ENCODE measurements at places on chromosomes 5 and 9. TPM values are rescaled to one million over a fixed set of nuclear protein-coding genes. Genes with fewer than 3 reads are reported as not detected.

WASHC1 gene
- 9.5 TPM for polyA plus RNA-seq

TNFSF15 gene
- 0.06 TPM for polyA plus RNA-seq

GZMA gene
- polyA plus RNA-seq: not detected

PTGDS gene
- 1.7 TPM for polyA plus RNA-seq

ANKRD31 gene
- 0.02 TPM for polyA plus RNA-seq

GCNT4 gene
- polyA plus RNA-seq: 1.1 TPM

ETF1 gene
- polyA plus RNA-seq: 31.1 TPM

MEIKIN gene
- polyA plus RNA-seq: not detected

SHC3 gene
- 1.2 TPM for polyA plus RNA-seq

GLDC gene
- 48.8 TPM for polyA plus RNA-seq

SMC5 gene
- polyA plus RNA-seq: 3.8 TPM

UGT3A1 gene
- 2.5 TPM for polyA plus RNA-seq

NFIB gene
- 2.6 TPM for polyA plus RNA-seq

TTC23L gene
- 1.1 TPM for polyA plus RNA-seq

PCDHGA9 gene
- 0.79 TPM for polyA plus RNA-seq

DHFR gene
- 34.5 TPM for polyA plus RNA-seq

NUTM2G gene
- 0.42 TPM for polyA plus RNA-seq

FGF18 gene
- polyA plus RNA-seq: 0.54 TPM

PCDHB12 gene
- 1.1 TPM for polyA plus RNA-seq

TMEM203 gene
- polyA plus RNA-seq: 67.1 TPM

RAD1 gene
- polyA plus RNA-seq: 12.0 TPM

EQTN gene
- polyA plus RNA-seq: 0.23 TPM

OR4F3 gene
- not detected for polyA plus RNA-seq

PDE8B gene
- 0.20 TPM for polyA plus RNA-seq

ARID3C gene
- 0.25 TPM for polyA plus RNA-seq

CATSPER3 gene
- 0.62 TPM for polyA plus RNA-seq

TUSC1 gene
- polyA plus RNA-seq: 5.9 TPM

ZNF608 gene
- 17.2 TPM for polyA plus RNA-seq

CCL21 gene
- not detected for polyA plus RNA-seq

ZNF454 gene
- 0.69 TPM for polyA plus RNA-seq

SPATA31D4 gene
- polyA plus RNA-seq: not detected

FST gene
- polyA plus RNA-seq: 9.8 TPM

DDX4 gene
- not detected for polyA plus RNA-seq

ANKRD18A gene
- polyA plus RNA-seq: 0.66 TPM

CD72 gene
- polyA plus RNA-seq: 4.5 TPM

ZNF300 gene
- polyA plus RNA-seq: 4.1 TPM

PCAT7 gene
- 3.8 TPM for polyA plus RNA-seq

Measured in H1 (cell line).